ENCODE measurements at places on chromosomes 2 and 18. TPM values are rescaled to one million over a fixed set of nuclear protein-coding genes. Genes with fewer than 3 reads are reported as not detected.

AQP12A gene
- total RNA-seq: not detected

SGPP2 gene
- total RNA-seq: 4.8 TPM

PAX8 gene
- 0.69 TPM for total RNA-seq

FBXO11 gene
- 151 TPM for total RNA-seq

IL18R1 gene
- 0.46 TPM for total RNA-seq

KCNIP3 gene
- total RNA-seq: 12.7 TPM
